ENCODE measurements at places on chromosomes 4 and X. TPM values are rescaled to one million over a fixed set of nuclear protein-coding genes. Genes with fewer than 3 reads are reported as not detected.

The CENPVL1 gene
- total RNA-seq = not detected

The TLR1 gene
- total RNA-seq = 1.5 TPM

The ERVMER34-1 gene
- total RNA-seq = 0.67 TPM

The ASB9 gene
- total RNA-seq = 0.32 TPM

The CDKL5 gene
- 1.2 TPM for total RNA-seq

The MORF4L2 gene
- 257 TPM for total RNA-seq

The SLC9A7 gene
- total RNA-seq = 19.2 TPM

The RNF128 gene
- total RNA-seq = not detected

The SPANXC gene
- not detected for total RNA-seq

The CT45A5 gene
- total RNA-seq = not detected

The PPEF2 gene
- 0.09 TPM for total RNA-seq

The GAGE12J gene
- not detected for total RNA-seq

The SSX2 gene
- total RNA-seq = not detected

The PRSS48 gene
- total RNA-seq = not detected

The TLR3 gene
- total RNA-seq = not detected

The VEGFD gene
- not detected for total RNA-seq

The STPG2 gene
- 0.25 TPM for total RNA-seq

The SCD5 gene
- total RNA-seq = 1.3 TPM

The HNRNPD gene
- total RNA-seq = 510 TPM

The GAGE12F gene
- not detected for total RNA-seq

The CENPVL2 gene
- not detected for total RNA-seq

The CCKAR gene
- not detected for total RNA-seq

The MYOZ2 gene
- not detected for total RNA-seq

The FDCSP gene
- total RNA-seq = not detected

The TNIP2 gene
- 59.4 TPM for total RNA-seq

The NKX1-1 gene
- not detected for total RNA-seq

The GPR50 gene
- not detected for total RNA-seq

The TSPAN7 gene
- total RNA-seq = 0.85 TPM

The CFAP99 gene
- total RNA-seq = 0.05 TPM

The USP17L26 gene
- not detected for total RNA-seq

The STATH gene
- not detected for total RNA-seq

The PAGE2 gene
- total RNA-seq = not detected
